ENCODE measurements at places on chromosomes 4 and X.

- no peak for DNase-seq
Observed at GRCh38 chr4:80963051-80963450, 67.5 kb upstream of the BMP3 start.

DNA sequence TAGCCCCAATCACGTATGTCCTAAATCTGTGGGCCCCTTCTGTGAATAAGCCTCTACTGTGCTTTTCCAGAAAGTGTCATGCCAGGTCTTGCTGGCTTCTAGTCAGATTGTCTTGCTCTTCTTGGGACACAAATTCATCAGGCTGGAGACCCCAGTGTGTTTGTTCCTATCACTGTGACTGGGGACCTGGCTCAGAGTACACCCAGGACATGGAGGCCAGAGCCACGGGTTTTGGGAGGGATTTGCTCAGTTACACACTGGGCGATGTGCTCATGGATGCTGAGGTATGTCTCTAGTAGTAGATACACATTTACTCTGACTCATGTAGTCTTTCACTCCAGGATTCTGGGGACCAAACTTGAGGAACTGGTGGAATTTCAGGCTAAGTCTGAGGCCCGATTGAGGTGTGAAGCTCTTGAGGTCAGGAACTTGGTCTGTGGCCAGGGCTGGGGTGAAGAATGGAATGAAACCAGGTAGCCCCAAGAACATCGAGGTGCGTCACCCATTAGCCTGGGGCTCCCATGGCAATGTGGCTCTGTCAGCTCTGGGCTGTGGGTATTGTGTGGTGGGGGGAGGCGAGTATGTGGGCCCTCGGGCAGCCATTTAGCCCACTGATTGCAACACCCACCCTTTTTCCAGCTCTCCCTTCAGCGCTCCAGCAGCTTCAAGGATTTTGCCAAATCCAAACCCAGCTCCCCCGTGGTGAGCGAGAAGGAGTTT is 7.7 kb downstream of the SASH3 start:
- DNase-seq = no peak

GRCh38 chrX:154795016-154795415 is 10.3 kb downstream of the MPP1 start:
- peak; percentile 65 for DNase-seq

DNA sequence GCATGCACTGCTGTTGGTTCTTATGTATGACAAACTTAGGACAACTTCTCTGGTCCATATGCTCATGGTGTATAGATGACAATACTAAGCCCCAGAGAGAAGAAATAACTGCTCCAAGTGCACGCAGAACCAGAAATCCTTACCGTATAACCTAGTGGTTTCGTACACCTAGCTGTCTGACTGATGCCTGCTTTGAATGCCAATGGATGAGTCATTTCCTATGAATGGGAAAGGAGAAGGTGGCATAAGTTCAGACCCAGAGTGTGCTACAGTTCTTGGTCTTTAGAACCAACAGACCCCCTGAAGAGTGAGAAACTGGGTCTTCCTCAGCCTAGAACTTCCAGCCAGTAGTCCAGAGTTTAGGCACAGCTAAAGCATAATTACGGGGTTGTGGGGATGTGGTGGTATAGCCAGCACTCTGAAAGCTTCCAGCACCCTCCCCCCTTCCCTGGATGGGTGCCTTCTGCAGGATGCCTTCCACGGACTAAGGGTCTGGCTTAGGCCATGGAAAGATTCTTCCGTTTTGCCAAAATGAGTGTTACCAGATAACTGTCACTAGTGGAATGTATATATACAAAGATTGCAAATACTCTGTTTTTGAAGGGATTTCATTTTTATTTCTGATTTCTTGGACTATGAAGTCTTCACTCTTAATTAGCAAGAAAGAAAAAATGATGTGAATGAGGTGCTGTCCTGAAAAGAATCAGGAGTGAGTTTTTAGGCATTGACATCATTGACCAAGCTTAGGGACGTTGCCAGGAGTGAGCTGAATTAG is 84.6 kb upstream of the PACRGL start:
- no peak for DNase-seq

DNA sequence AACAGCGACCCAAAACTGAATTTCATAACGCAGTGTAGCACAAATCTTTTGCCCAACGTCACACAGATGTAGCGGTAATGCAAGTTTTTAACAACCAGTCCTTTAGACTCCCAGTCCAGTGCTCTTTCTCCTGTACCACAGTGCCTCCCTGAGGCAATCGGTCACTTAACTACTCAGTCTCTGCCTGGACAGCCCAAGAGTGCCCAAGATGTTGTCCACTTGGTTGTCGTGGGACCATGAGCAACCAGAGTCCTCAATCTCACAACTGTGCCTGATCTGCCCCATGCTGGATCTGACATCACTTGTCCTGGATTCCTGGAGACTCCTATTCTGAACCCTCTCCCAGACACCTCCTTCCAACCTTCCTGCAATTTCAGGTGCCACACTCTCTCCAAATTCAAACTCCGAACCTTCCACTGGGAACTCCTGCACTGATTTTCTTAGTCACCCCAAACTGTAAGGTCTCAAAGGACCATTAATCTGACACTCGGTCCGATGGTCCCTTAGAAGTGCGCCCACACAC is 702 bp downstream of the MMGT1 start:
- peak; percentile 18 for DNase-seq

DNA sequence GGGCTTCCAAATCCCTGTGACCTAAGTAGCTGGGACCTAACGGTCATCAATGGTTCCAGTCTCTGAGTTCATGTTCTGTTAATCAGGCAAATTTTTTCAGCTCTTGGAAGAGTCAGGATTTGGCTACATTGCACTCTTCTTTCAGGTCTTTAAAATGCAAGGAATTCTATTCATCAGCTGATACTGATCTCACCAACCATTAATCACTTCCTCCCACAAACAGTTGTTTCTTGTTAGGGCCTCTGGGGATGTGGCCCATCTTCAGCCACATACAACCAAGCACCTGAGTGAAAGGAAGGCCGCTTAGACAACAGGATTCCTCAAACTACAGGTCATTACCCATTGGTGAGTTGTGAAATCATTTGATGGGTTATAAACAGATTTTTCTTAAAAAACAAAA is 71.7 kb downstream of the FANCB start:
- DNase-seq = no peak

DNA sequence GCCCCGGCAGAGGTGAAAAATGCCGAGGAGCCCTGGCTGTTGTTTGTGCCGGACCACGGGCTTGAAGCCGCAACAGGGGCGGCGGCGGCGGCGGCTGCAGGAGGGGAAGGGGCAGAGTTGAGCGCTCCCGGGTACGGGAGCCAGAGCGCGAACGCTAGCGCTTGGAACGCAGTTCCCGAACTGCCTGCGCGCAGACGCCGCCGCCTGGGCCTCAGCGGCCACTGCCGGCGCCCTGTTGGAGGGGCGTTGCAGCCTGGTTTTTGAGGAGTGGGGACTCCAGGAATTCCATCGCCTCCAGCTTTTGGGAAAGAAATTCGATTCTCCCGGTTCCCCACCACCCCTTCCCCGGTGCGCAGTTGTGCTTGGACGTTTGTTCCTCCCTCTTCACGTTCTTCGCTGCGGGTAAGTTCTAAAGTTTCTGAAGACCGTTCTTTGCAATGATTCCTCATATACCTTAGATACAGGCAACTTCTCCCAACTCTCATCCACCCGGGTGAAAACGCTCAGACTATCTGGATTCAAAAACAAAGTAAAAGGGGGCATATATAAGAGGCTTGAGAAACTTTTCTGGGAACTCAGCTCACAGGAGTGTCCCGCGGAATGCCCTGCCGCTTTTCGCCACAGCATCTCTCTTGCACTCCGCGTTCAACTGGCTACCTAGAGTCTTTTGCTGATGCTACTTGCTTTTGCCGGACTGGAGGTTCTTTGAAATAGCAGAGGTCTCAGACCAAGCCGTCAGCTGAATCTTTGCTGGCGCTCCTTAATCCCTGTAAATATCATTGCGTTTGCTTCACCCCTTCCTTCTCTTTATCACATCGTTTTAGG is 1.0 kb downstream of the FAT4 start:
- DNase-seq = peak; percentile 30

- DNase-seq = no peak
Observed at GRCh38 chrX:141405853-141406492, 163.7 kb upstream of the SPANXC start.

DNA sequence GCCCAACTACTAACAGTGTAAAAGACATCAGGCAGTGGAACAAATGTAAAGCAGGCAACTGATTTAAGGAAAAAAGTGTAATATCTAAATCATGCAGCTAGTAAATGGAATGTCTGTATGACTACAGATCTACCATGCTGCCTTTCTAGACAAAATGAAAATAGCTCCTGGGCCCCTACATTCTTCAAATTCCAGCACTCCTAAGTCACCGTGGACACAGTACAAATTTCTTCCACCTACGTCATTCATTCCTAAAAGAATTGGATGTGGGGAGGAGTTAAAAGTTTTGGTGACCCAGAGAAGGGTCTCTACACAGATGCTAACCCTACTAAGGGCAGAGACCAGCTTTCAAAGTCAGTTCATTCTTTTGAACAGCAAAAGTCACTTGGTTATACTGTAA is 137.2 kb upstream of the ARHGEF9 start:
- DNase-seq = no peak

DNA sequence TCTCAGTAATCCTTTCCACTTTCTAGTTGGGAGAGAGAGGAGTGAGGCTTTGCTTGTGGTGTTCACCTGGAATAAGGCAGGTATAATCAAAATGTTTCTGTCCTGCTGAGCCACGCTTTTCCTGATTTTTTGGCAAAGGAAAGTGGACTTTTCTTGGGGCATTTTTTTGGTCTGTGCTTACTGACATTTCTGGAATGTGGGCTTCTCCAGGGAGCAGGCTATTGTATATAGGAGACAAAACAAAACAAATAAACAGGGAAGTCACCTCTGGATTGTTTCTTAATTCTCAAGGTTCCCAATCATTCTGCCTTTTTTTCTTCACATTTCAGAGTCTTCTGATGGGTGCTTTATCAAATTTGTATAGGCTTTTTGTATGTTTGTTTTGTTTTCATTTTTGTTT is 25.7 kb upstream of the RP2 start:
- no peak for DNase-seq

DNA sequence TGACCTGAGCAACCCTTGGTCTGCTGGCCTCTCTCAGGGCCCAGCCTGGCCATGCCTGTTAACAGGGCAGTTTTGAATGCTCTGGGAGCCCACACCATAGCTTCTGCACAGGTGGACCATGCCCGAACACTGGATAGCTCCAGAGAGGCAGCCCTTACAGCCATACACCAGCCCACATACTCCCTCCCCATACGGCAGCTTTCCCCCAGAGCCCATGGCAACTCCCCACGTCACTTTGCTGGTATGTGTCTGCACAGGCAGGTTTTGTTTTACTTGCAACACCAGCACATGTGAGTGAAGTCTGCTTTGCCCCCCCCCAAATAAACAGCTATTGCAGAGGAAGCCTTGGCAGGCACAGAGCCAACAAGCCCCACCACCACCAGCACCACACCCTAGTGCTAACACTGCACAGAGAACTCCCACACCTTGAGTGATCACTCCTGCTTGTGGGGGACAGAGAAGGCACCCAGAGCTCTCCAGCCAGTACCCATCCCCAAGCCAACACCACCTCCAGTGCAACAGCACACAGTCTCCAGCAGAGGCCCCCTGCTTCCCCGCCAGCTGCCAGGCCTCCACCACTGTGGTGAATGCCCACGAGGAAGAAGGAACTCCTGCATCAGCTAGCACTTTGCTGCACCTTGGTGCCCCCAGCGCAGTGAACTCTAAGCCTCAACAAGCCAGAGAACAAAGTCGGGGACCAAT is 87.3 kb downstream of the STPG2 start:
- no peak for DNase-seq

DNA sequence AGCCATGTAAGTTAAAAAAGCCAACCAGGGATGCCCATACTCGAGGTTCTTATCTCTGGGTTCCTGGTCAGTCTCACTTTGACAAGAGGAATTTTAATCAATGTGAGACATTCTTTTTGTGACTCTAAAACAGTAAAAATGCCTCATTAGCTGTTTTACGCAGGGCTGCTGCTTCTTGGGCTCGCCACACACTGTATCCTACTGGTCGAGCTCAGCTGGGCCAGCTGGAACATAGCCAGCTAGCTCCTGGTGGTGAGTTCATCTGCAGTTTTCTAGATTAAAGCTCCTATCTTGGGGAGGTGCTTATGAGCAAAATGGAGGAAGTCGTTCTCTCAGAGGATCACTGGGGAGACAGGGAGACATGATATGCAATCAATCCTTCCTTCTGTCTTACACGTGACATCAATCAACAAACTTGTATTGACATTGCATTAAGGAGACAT is 55.9 kb upstream of the LEF1 start:
- DNase-seq = no peak

DNA sequence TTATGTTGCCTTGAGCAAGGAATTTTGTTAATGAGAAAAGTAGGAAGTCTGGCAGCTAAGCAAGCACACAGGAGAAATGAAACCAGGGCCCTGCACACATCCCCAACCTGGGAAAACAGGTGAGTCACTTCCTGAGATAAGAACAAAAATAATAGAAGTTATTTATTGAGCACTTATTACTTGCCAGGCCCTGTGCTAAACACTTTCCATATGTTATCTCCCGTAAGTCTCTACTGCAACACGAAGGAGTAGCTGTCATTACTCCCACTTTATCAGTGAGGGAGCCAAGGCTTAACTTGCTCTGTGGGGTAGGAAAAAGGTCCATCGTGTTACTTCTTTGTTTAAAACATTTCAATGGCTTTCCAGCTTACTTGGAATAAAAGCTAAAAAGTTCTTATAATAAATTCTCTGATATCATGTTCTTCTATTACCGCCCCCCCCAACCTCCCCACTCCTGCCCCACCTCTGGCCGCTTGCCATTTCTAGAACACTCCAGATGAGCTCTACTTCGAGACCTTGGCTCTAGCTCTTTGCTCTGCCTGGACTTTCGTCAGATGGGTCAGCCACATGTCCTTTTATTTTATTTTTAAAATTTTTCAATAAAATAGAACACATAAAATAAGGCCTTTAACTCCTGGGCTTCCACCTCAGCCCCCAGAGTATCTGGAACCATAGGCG is 36.3 kb upstream of the PLAC8 start:
- no peak for DNase-seq

- DNase-seq = no peak
Observed at GRCh38 chr4:150940123-150940522, 75.0 kb downstream of the LRBA start.

GRCh38 chrX:31269914-31270313 is 198.1 kb upstream of the FTHL17 start:
- no peak for DNase-seq
